ENCODE measurements at places on chromosomes 1 and 21.
A peak's percentile ranks its signal among the peaks of the same experiment; 100 is the strongest.

- DNase-seq, result peak; percentile 94
Observed at GRCh38 chr1:224623743-224624333, 7.7 kb downstream of the CNIH3 start.

GRCh38 chr1:214573386-214574318 lies 22.2 kb upstream of the PTPN14 start:
- no peak for DNase-seq

GRCh38 chr1:32883338-32884031 lies 2.8 kb upstream of the HPCA start:
- DNase-seq, result no peak

DNA sequence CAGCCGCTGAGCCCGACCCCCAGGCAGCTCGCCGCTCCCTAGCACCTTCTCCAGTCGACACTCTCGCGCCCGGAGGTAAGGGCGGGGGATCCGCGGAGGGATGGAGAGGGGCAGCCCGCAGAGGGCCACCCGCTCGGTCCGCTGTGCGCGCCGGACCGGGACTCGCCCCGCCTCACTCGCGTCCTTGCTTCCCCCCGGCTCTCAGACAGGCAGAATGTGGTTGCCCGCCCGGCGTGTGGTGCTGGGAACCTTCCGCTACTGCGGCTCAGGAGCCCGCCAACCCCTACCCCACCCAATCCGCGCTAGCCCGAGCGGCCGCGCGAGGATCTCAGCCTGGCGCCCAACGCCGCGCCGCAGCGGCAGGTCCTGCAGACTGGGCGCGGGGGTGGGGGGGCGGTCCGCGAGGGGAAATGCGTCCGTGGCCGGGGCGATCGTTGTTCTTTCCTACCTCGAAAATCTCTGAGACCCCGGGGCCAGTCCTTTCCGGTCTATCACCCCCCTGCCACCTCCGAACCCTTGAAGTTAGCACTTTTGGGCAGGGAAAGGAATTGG lies 404 bp downstream of the LRRC8C start:
- DNase-seq, result peak; percentile 53

GRCh38 chr1:202362212-202362611 lies 13.7 kb downstream of the PPP1R12B start:
- DNase-seq, result no peak

GRCh38 chr1:3746389-3746829 lies 5.8 kb upstream of the CCDC27 start:
- peak; percentile 26 for DNase-seq

DNA sequence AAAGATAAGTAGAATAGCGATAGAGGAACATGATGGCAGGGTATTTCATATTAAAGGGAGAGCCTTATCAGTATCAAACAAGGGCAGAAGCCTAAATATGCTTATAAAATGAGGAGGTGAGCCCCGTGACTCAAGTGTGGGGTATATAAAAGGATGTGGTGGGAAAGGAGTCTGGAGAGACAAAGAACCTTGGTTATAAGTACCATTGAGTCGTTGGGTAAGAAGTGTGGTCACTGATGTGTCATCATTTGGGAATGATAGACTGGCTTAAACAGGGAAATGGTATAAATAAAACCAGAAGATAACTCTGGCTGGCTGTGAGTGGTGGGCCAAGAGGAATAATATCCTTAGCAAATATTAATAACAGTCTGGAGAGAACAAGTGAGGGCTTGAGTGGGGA lies 10.9 kb upstream of the CD5L start:
- peak; percentile 40 for DNase-seq

GRCh38 chr21:45510466-45510955 lies 31.7 kb downstream of the SLC19A1 start:
- DNase-seq, result no peak

- DNase-seq, result peak; percentile 63
Observed at GRCh38 chr1:211352985-211353515, 26.4 kb downstream of the TRAF5 start.

GRCh38 chr1:24856787-24857506 lies 73.1 kb downstream of the RUNX3 start:
- no peak for DNase-seq

DNA sequence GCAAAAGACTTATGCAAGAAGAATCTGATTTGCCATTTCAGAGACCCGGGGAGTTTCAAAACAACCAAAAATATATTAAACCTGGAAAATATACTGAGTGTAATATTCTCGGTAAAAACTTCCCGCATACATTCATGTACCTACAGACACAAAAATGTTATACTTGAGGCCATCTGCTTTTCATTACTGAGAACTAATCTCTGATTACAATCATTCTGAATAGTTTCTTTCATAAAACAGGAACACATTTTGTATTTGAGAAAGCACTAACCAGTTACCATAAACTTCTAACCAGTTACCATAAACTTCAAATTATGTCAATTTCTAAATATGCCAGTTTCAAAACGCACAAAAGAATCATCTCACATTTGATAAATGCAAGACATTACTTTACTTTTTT lies 7.8 kb downstream of the ZNHIT6 start:
- DNase-seq, result no peak

DNA sequence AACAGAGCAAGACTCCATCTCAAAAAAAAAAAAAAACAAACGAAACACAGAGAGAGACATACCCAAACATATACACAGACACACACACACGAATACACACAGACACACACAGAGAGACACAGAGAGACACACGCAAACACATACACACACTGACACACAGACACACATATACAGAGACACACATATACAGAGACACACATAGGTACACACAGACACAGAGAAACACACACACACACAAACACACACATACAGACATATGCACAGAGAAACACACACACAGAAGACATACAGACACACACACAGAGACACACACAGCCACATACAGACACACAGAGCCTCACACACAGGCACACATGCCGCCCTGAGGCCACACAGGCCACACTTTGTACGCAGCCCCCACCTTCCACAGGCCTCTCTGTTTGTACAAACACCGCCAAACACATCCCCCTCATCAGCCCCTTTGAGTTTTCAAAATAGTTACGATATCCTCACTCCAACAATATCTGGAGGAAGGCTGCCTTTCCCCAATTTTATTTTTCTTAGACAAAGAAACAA lies 57.5 kb upstream of the ABCG1 start:
- DNase-seq, result no peak

DNA sequence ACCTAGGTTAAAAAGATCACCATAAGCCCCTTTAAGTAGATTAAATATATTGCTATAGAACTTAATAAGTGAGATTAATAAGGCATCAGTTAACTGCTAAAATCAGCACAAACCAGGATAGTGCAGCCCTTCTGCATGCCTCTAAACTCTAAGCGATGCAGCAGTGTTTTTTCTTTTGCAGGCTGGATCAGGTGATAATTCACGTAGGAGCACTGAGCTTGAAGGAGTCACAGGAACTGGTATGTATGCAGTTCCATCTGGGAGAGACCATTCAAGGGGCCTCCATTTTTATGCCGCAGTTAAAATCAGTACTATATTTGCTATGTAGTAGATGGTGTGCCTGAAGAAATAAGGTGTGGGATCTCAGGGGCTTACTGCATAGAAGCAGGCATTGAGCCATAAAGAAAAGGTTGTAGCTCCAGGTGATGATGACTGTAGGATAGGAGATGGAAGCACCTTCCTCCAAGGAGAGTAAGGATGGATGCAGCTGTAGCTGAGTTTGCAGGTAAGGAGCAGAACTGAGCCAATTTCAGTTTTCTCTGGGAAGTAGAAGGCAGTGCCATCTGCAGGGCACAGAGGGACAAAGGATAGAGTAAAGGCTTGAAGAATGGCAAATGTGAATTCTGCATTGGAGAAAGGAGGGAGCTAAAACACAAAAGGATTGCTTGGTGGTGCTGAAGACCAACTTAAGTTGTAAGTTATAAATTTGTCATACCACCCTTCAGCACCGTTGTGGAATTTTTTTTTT lies 22.6 kb downstream of the NPL start:
- no peak for DNase-seq

GRCh38 chr1:88701275-88701674 lies 17.2 kb downstream of the PKN2 start:
- DNase-seq, result no peak

- DNase-seq, result no peak
Observed at GRCh38 chr21:37842163-37842919, 73.9 kb downstream of the KCNJ6 start.

DNA sequence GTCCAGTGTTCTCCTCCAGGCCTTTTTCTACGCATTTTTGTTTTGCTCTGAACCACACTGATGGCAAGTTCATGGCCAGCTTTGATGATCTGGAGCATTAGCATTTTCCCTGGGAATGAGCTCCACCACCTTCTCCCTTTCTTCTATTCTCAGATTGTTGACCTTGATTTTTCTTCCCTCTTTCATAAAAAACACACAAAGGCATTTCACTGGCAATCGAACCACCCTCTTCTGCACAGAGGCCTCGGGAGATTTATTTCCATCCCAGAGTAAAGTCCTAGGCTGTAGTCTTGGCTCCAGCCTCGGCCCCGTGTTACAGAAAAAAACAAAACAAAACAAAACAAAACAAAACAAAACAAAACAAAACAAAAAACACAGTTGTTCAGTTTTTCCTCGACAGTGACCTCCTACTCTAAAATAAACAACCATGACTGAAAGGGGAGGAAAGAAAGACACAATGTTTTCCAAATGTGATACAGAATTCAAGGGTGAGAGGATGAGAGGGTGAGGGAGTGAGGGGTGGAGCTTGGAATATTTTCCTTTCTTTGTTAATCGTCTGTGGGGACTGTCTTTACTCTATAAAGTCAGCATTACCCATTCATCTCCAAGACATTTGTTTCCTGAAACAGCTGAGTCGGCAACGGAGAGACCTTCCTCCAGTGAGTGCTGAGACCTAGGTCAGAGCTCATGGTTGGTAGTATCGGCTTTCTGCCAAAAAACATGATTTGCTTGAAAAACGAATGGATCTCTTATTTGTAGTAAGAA lies 29.8 kb upstream of the RNF186 start:
- no peak for DNase-seq

DNA sequence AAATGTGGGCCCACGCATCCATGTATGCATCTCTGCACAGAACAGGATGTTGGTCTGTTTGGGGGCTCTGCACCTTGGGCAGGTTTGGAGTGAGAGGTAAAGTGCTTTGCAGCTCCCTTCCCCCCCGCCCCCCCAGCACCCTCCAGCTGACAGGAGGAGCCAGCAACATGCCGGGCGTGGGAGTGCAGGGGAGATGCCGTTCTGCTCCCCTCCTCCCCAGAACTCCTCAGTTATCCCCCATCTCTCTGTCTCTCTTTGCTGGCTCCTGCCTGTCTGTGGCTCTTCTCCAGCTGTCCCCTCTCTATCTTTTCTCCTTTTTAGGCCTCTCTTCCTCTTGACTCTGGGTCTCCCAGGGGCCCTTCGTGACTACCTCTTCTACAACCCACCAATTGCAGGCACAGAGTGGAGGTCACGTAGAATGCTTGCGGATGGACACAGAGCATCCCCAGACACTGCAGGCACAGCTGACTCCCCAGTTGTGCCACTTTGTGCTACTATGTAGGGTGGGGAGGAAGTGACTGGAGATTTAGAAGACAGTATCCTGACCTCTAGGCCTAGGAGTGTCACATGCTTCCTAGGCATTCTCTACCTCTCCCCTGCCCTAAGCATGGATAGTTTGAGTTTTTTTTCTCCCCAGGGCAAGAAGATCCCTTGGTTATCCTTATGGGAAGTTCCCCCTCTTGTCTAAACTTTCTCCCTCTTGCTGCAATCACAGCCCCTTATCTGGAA lies 1.7 kb upstream of the RORC start:
- no peak for DNase-seq

DNA sequence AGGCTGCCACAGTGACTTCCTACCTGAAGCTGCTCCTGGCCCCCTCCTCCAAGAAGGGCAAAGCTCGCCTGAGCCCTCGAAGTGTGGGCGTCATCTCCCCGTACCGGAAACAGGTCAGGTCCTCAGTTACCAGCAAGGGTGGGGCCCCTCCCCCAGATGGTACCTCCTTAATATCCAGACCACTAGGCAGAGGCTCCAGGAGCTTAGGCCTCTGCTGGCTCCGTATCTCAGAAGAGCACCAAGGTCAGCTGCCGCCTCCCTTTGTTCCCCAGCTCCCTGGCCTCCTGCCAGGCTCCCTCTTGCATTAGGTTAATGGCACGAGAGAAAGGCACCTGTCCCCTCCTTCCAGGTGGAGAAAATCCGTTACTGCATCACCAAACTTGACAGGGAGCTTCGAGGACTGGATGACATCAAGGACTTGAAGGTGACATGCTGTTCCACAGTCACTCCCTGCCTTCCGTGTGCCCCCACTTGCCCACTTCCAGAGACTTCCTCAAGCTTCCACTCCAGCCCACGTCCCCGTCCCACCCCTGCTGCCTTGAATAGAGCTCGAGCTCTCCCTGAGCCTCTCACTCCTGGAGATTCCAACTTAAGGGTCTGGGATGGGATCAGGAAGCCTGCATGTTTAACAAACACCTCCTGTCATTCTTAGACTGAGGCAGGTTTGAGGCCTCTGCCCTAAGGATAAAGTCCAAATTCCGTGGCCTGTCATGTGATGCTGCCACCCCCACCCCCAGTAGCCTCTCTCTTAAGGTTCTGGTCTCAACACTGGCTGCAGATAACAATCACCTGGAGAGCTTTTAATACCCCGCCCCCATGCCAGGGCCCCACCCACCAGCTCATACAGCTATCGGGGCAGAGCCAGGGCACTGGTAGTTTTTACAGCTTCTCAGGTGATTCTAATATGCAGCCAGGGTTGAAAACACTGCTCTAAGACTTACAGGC lies 8.3 kb downstream of the RHOC start:
- DNase-seq, result peak; percentile 36

DNA sequence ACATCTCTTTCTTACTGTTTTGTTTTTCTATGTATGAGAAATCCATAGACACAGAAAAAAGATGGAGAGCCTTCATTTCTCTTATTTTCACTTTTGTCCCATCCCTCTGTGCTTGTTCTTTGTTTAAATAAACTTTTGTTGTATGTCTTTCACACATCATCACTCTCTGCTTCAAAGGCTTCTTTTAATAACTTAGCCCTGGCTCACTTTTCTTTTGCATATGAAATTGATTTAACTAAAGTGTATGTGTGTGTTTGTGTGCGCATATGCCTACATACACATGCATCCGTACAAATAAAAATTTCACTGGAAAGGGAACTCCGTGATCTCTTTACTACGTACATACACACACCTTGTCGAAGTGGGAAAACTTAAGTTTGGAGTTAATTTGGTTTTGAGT lies 168.6 kb downstream of the NFIA start:
- DNase-seq, result no peak

DNA sequence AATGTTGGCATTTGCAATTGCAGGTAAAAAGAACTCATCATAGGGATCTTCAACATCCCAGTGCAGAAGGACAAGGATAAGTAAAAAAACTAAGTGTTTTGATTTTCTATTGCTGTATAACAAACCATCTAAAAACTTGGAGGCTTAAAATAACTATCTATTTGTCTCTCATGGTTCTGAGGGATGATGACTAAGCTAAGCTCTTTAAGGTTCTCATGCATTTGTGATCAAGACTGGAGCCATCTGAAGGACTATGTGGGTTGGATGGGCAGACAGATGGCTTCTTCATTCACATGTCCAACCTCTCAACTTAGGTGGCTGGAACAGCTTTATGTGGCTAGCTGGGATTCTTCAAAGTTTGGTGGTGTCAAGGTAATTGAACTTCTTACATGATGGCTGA lies 51.5 kb downstream of the RPL5 start:
- DNase-seq, result no peak

All from PC-3 (cell line).